ENCODE measurements at places on chromosomes 12 and 14.
A peak's percentile ranks its signal among the peaks of the same experiment; 100 is the strongest.

- DNase-seq = no peak
Observed at GRCh38 chr12:19794116-19794515, 354.8 kb downstream of the AEBP2 start.

GRCh38 chr12:49580572-49581535 is 12.9 kb upstream of the MCRS1 start:
- peak; percentile 80 for DNase-seq

DNA sequence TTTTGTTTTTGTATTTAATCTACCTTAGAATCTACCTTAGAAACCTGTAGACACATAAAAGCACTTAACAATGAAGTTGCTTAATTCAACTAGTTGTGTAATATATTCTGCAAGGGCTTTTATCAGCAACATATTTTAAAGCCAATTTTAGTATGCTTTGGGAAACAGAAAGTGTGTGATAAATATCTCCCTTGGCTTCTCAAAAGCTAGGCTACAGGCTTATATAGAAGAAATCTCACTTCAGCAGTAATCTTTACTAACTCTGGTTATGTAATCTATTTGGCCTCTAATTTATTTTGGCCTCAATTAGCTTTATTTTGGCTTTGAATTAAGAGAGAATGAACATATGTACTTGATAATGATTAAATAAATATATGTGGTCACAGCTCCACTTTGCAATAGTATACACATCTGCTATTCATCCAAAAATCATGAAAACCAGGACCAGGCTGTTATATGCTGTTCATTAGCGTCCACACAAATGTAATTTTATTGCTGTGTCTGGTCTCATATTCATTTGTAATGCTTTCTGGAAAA is 37.2 kb downstream of the LRP6 start:
- no peak for DNase-seq

DNA sequence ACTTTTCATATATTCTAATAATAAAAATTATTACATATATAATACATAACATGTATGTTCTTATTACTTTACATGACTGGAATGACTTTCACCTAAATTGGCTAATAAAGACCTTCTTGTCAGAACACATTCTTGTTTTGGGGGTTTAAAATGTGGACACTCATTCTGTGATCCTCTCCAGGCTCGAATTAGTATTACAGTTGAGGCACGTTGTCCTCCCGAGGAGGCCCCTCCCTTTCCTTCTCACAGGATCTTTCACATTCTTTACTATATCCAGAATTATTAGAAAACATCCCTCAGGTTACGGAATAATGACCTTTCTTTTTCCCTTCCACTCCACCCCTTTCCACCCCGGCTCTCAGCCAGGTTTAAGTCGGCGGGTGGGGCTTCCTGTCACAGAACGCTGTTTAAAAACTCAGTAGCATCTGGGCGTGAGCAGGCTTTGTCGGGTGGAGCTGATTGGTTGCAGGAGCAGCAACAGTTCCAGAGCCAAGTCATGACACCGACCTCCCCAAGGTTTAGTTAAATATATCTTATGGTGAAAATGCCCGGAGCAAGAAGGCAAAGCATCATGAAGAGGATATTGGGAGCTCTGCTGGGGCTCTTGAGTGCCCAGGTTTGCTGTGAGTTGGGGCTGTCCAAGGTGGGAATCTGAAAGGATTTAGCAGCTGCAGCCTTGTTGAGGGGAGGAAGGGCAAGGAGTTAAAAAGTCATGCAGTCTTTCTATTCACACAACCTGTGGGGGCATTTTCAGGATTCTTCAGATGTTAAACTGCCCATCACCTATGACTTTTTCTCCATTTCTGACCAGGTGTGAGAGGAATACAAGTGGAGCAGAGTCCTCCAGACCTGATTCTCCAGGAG is 396.7 kb upstream of the OR4E1 start:
- no peak for DNase-seq

GRCh38 chr12:41211448-41211847 is 23.3 kb downstream of the PDZRN4 start:
- DNase-seq = no peak

- no peak for DNase-seq
Observed at GRCh38 chr14:32473464-32473855, 144.4 kb downstream of the AKAP6 start.

DNA sequence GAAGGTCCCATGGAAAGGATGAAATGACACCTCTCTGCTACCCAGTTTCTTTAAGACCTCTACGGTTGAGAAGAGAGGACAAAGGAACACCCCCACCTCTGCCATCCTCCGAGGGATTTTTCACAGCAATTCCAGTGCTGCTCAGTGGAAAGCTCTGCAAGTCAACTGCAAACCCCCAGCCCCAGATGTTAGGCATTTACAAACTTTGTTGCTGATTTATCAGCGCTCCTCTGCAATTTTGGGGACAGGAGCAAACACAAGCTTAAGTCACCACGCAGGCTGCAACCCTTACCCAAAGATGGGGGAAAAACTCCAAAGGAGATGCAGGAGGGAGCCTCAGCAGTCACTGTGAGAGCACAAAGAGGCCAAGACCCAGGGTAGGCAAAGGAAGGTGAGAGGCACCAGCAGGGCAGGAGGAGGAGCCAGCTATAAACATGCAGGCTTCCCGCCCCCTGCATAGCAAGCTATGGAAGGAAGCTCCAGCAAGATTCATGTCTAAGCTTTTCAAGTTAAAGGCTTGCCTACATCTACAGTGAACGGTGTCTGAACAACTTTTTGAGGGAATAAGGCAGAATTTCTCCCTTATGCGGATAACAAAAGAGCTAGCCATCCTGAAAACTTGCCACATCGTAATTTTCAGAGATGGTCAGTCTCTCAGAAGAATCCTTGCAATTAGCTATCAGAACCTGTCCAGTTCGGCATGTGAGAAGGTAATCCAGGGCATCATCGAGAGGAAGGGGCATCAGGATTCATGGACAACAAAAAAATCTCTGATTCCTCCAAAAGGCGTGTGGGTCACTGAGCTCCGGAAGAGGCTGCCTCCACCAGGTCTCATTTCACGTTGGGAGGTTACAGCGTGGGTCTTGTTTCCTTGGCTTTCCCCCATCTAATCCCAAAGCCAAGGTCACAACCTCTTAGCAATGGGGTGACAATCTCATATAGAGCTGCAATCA is 3.9 kb downstream of the CTDSP2 start:
- no peak for DNase-seq

DNA sequence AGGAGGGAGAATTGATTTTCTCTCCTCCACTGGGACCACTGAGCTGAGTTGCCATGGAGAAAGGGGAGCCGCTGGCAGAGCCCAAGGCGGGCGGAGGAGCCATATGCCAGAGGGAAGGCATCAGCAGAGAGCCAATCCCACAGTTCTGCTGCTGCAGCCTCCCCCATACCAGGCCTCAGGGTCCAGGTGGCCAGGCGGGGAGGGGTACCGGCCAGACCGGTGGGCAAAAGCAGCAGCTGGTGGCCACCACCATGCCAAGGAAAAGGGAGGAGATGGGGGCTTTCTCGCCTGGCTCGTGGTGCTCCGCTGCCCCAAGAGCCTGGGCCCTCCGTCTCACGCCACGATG is 72.8 kb downstream of the PITPNM2 start:
- DNase-seq = no peak

DNA sequence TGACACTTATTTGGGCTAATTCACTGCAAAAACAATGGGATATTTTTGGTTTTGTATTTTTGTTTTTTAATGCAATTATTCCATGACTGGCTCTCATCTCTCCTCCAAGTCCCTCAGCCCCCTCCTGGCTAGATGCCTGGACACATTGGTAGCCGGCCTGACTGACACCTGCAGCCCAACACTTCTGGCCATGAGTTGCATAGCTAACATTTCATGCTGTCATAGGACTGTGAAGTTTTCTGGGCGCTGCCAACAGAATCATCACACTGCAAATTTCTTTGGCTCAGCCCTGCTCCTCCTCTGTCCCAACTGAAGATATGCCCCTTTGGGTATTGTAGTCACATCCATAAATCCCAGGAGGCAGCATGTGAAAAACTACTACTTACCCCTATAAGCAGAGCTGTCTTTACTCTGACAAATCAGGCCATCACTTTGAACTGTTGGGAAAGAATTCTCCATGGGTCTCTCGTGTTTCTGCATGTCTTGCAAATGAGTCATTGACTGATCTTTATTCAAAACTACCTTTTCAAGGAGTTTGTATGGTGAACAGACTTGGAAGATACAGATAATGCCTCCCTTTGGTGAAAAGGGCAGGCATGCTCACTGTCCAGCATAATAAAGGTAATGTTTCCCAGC is 126.7 kb upstream of the LGR5 start:
- DNase-seq = no peak

GRCh38 chr12:111693818-111694217 is 8.0 kb downstream of the ACAD10 start:
- DNase-seq = no peak

DNA sequence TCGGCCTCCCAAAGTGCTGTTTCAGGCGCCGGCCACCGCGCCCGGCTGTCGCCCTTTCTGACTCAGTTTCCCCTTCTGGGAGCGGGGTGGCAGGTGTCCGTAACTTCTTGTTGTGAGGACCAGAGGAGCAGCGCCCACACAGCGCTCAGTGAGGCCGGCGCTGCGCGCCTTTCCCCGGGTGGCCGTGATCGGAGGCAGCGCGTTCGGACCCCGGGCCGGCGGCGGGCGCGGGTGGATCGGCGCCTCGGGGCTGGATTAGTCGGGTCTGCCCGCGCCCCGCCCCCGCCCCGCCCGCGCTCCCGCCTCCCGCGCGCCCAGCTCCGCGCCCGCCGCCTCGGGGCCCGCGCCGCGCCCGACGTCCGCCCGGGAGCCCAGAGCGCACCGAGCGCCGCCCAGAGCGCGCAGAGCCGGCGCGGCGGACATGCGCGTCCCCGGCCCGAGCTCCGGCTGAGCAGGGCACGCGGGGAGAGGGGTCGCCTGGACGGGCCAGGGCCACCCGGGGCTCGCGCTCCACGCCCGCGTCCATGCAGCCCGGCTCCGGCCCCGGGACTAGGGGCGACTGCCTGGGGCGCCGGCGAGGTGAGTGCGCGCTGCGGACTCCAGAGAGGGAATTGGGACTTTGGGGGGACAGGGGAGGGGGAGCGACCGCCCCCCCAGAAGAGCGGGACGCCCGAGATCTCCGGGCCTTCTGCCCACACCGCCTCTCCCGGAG is 50.6 kb downstream of the LRCOL1 start:
- DNase-seq = peak; percentile 79

- DNase-seq = no peak
Observed at GRCh38 chr12:80712866-80713265, 3.8 kb upstream of the MYF5 start.

DNA sequence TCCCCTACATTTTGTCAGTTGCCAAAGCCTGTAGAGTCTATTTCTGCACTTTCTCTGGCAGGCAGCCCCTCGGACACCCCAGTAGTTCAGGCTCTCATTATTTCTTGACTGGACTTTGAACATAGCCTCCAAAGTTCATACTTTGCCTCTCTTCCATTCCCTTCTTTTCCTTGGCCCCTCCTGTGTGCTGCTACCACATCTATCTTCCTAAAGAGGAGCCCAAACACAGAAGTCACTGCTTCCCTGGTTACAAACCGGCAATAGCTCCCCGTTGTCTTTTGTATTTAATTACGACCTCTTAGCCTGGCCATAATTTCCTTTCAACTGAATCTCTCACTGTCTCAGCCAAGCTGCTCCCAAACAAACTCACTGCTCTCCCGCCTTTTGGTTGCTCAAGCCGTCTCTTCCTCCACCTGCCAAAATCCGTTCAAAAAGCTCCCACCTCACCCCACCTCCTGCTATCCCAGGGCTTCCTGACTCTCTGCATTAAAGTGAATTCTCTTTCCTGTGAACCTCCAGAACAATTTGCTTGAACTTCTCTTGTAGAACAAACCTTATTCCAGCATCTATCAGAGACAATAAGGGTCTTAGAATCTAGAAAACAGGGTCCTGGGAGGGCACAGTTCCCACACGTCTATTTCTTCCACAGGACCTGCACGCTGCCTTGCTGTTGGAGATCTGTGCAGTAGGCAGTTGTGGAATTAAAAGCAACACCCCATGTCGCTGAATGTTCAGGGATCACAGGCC is 46.9 kb downstream of the PRMT8 start:
- DNase-seq = no peak

GRCh38 chr12:2360630-2361170 is 307.9 kb downstream of the CACNA1C start:
- DNase-seq = no peak

GRCh38 chr12:6280053-6280469 is 30.4 kb upstream of the PLEKHG6 start:
- no peak for DNase-seq

GRCh38 chr14:46322730-46323403 is 328.7 kb downstream of the RPL10L start:
- no peak for DNase-seq

DNA sequence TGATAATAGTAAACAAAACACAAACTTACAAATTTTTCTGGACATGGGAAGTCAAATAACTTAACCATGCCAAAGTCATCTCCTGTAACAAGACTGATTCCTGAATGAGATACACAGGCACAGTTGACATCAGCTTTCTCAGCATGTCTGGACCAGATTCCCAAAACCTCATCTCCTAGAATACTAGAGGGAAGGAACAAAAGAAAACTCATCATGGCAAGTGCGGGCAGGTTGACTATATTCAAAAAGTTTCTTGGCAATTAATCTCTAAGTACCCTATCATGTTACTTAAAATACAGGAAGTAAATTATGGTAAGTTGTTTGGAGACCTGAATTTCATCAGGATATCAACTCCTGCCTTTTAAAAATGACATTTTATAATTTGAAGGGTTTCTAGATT is 53.9 kb downstream of the ZC3H14 start:
- DNase-seq = no peak

- DNase-seq = no peak
Observed at GRCh38 chr12:124445121-124445718, 122.2 kb downstream of the NCOR2 start.

- no peak for DNase-seq
Observed at GRCh38 chr14:61350427-61351270, 29.3 kb downstream of the PRKCH start.

GRCh38 chr12:24025153-24025798 is 75.8 kb upstream of the SOX5 start:
- peak; percentile 4 for DNase-seq

DNA sequence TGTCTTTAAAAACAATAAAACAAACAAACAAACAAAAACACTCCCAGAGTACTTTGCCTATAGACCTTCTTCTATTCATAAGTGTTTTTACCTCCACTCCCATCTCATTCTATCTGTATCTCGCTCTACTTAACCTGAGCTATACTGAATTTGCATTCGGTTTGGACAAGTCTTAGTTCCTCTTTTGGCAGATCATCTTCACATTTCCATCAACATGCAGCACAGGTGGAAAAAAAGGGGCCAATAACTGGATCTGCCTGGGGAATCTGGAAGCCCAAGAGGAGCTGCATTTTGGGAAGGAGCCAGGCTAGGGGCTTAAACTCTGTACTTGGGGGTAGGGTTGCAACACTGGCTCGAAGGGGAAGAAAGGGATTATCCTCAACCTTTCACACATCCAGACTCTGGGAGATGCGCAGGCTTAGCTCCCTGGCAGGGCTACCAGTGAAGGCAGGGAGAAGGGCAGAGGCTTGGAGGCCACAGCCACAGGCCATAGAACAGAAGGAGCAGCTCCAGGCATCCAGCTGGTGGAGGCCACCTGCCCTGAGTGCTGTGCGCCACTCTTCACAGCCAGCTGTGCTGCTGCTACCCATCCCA is 4.1 kb downstream of the NINJ2 start:
- no peak for DNase-seq
